ENCODE measurements at places on chromosomes 16 and 17.

GRCh38 chr17:72092710-72093322 lies 28.0 kb upstream of the SOX9 start:
- DNase-seq = no peak

DNA sequence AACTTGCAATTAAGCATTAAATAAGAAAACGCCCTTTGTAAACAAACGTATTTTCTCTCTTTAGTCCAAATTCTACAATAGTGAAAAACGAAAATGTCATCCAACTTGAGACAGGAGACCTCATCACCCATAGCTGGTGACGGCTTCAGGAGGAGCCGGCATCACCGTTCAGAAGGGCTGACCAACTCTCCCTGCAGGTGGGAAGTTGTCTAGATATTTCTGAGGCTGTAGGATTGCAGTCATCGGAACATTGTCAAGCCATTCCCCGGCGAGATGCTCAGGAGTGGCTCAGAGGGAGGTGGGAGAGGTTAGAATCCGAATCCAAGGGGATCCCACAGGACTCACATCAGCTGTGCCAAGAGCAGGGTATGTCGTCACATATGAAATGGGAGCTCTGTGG lies 76.7 kb downstream of the RBFOX3 start:
- no peak for DNase-seq

GRCh38 chr17:17729620-17730249 lies 48.5 kb downstream of the RAI1 start:
- DNase-seq = no peak

DNA sequence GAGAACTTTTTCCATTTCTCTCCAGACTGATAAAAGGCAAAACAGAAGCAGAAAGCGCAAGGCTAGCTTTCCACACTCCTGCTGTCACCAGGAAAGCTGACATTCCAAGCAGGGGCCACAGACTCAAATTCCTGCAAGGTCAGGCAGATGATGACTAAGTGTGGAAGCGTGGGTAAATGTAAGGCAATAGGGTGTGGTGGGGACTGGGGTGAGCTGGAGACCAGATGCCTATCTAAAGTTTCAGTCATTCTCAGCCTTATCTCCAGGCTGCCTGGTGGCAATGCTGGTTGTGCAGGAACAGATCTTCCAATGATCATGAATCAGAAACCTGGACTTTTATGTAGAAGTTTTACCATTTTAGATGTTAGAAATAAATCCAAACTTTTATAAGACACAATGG lies 224.1 kb downstream of the GSG1L start:
- no peak for DNase-seq

GRCh38 chr16:11689031-11689840 lies 21.0 kb downstream of the SNN start:
- DNase-seq = peak; percentile 89

DNA sequence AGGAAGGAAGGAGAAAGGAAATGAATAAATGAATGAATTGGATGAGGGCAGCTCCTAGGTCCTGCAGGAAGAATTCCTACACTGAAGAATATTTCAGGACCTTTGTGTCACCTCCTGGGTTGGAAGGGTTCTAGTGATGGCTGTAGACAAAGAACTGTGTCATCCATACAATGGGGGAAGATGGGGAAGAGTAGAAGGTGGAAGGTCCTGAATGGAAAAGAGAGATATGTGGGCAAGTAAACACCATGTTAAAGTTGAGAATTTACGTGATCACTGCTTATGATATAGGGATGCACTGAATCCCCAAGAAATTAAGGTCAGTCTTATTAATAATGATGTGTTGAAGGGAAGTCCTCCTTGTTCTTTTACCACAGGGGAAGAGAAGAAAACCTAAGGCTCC lies 4.2 kb upstream of the SUPT4H1 start:
- DNase-seq = no peak

DNA sequence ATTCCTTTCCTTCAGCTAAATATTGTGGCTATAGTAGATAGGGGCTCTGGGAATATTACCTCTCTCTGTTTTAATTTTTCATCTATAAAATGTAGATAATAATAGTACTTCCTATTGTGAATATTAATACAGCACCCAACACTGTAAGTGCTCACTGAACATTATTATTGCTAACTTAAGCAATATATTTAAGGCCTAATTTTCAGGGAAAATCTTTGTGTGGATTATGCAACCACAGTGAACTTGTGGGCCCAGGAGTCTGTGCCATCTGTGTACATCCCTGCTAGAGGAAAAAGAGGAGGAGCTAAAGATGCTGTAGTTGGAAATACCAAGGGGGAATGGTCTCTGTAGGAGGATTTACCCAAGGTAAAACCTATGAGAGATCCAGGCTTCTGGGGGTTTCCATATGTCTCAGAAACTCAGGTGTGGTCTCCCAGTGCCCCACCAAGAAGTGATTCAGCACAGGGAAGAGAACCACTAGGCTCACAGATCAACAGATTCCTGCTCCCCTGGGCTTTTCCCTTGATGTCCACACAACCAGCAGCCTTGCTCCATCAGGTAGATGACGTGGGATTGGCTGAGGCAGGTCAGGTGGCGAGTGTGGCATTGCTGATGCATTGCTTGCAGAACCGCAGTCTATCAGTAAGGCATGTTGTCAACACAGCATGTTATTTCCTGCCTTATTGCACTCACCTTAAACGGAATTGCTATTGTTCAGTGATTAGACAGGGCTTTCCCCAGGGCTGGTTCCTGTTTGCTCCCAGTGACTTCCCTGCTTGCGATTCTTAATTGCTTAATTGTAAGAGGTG lies 1.6 kb upstream of the N4BP1 start:
- peak; percentile 74 for DNase-seq

DNA sequence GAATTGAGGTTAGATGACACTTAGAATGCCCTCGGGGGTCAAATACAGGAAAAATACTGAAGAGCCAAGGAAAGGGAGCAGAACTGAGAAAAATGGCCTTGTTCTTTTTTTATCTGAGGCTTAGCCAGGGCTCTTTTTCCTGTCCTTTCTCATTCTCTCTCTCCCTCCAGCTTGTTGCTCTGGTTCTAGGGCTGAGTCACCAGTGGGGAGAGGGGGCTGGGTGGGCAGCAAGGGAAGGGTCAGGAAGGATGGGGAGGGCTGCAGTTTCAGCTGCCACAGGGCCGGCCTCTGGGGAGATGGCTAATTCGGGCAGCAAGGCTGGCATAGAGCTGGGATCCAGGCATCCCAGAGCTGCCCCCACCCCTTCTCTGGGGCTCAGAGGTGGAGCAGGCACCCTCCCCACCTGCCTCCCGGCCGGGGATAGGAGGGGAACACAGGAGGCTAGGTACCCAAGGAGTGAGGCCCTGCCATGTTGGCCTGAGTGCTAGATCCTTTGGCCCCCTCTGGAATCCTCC lies 3.9 kb downstream of the ITGA3 start:
- no peak for DNase-seq

DNA sequence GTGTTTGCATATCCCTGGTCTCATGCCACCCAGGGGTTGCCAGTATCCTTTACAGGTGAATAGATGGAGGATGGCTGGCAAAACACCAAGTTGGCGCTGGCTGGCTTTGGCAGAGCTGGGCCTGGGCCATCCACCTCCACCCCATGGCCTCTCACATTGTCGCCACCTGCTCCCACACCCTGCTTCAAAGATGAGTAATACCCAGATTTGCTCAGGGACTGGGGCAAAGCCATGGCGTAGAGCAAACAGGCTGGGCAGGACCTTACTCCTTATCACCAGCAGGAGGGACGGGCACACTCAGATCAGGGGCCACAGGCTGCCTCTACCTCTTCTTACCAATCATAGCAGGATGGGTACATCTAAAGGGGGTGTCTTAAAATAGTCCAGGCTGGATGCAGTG lies 24.3 kb downstream of the PLA2G10 start:
- DNase-seq = no peak

- DNase-seq = no peak
Observed at GRCh38 chr16:18853694-18854093, 52.3 kb upstream of the ARL6IP1 start.

DNA sequence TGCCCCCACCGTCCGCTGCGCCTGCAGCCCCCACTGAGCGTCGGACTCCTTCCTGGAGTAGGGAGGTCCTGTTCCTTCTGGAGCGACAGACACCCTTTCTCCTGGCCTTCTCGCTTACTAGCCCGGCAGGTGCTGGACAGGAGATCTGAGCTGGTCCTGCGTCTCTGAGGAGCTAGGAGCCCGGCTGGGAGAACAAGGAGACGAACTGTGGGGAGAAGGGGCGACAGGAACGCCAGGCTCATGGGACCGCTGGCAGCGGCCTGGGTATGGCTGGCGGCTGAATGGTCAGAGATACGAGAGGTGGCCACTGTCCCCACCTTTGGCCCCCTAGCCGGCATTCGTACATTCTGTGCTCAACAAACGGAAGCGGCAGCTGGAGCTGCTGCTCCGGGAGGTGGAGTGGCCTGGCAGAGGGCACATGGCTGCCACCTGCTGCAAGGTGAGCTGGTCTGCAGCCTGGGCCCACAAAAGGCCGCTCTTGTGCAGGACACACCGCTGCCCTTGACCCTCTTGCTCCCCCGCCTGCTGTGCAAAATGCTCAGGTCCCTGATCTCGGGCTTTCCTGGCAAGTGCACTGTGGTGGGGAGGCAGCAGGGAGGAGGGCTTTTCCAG lies 2066.7 kb downstream of the TP53TG3F start:
- no peak for DNase-seq

DNA sequence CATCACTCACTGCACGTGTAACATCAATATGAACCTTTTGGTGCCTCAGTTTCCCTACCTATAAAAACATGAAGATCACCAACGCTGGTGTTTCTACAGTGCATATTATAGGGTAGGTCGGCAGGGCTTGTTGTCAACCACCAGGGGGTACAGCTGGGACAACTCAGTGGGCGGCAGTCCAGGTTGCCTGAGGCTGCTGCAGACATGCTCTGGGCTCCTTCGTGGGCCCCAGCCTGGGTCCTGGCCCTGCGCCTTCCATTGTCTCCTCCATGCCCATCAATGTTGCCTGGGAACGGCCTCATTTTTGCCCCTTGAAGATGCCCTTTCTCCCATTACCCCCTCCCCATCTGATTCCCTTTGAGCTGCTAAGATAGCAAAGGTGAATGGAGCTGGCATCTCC lies 89.8 kb downstream of the GSG1L start:
- DNase-seq = no peak

DNA sequence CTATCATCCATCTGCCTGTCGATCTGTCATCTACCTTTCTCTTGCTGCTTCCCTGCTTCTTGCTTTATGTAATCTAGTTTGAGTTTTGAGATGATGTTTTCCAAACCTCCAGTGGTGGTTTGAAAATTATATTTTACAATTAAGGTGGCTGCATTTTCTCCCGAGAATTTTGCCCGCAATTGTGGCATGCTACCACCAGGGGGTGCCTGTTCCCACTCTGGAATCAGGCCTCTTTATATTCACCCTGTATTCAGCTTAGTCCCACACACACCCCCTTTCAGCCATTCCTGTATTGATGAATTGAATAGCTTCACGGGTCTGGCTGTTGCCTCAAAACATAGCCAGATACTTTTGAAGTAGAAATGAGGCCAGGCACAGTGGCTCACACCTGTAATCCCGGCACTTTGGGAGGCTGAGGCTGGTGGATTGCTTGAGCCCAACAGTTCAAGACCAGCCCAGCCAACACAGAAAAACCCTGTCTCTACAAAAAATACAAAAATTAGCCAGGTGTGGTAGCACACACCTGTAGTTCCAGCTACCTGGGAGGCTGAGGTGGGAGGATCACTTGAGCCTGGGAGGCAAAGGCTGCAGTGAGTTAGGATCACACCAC lies 3.2 kb downstream of the PRSS22 start:
- DNase-seq = peak; percentile 50

GRCh38 chr17:60863892-60864707 lies 186.4 kb downstream of the BCAS3 start:
- peak; percentile 50 for DNase-seq

GRCh38 chr17:75827308-75828075 lies 16.7 kb downstream of the UNC13D start:
- peak; percentile 59 for DNase-seq

- no peak for DNase-seq
Observed at GRCh38 chr17:4176808-4177472, 33.9 kb downstream of the CYB5D2 start.

GRCh38 chr16:22646948-22647556 lies 136.4 kb downstream of the NPIPB5 start:
- DNase-seq = no peak

DNA sequence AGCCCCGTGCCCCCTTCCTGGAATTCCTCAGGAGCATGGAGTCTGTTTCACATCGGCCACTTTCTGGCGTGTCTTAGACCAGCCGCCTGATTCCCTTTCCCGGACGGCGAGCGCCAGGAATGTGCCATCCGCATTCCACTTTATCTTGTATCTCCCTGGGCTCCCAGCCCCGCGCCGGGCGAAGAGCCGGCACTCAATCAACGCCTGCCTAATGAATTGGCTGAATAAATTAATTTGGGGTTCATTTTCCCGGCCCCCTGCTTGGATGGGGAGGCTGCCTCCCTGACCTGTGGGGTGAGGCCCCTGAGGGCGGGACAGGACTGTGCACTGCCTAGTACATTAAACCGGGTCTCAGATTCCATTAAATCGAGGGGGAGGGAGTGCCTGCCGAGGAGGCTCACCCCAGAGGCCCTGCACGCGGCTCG lies 282.3 kb upstream of the TNRC6C start:
- no peak for DNase-seq

Measured in suppressor macrophage treated with lipopolysaccharide for 4 hours (primary cell).